ENCODE measurements at places on chromosomes 2 and 18.

- no peak for DNase-seq
Measured at GRCh38 chr18:9571546-9571945, 42.8 kb downstream of the PPP4R1 start.

DNA sequence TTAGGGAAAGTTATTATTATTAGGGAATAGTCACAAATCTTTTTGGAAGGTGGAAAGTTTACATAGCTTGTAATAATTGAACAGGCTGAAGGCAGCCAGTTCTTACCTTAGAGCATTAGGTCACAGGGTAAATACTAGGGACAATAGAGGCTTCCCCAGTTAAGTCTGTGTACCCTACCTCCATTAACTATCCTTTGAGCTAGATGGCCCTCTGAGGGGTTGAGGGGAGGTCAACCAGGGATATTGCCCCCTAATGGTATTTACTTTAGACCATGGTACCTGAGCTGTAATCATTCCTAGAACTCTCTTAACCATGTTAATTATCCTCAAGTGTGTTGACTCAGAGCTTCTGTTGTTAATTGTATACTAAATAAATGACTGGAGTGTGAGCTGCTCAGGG lies 120.5 kb upstream of the SCN7A start:
- no peak for DNase-seq

GRCh38 chr18:51110073-51110797 lies 80.2 kb downstream of the SMAD4 start:
- DNase-seq, result peak; percentile 22

GRCh38 chr2:119292226-119292625 lies 68.6 kb downstream of the STEAP3 start:
- DNase-seq, result no peak

DNA sequence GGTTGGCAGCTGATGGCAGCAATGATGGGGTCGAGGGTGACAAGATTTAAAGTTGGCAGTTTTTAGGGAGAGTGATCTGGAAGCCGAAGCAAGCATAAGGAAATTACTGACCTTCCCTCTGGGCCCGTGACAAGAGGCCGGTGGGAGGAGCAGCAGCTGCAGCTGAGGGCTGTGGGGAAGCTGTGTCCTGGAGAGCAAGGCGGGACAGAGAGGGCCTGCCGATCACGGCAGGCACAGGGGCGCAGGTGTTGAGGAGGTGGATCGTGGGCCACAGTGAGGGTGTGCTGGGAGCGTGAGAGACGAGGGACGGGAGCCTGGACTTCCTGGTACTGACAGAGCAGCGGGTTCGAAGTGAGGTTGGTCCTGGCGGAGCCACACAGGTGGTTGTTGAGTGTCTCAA lies 31.0 kb downstream of the TRAF3IP1 start:
- no peak for DNase-seq

DNA sequence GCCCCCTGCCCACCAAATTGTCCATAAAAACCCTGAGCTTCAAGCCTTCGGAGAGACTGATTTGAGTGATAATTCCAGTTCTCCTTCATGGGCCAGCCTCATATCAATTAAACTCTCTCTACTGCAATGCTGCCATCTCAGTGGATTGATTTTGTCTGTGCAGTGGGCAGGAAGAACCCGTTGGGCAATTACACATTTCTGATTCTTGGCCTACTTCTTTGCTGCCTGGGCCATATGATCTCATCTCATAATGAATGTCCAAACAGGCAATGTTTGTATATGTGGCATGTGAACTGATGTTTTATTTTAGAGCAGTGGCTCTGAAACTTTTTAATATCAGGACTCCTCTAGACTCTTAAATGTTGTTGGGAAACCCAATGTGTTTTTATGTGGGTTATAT lies 101.2 kb upstream of the SLC38A11 start:
- DNase-seq, result no peak

DNA sequence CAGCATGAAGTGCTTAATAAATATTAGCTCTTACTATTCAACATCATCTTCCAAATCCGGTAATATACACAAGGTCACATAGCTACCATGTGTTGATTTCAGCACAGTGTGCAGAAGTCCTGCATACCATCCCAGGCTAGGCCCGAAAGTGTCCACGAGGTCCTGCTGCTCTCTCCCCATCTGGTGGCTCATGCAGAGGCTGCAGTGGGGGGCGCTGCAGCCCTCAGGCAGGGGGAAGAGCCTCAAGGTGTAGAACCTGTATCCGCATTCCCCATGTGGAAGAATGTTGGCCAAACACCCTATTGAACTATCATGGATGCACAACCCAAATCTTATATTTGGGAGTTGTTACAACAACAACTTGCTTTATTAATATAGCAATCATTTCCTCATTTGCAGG lies 88.5 kb downstream of the ST6GAL2 start:
- no peak for DNase-seq

- no peak for DNase-seq
Measured at GRCh38 chr2:222919841-222920526, 59.1 kb downstream of the ACSL3 start.

DNA sequence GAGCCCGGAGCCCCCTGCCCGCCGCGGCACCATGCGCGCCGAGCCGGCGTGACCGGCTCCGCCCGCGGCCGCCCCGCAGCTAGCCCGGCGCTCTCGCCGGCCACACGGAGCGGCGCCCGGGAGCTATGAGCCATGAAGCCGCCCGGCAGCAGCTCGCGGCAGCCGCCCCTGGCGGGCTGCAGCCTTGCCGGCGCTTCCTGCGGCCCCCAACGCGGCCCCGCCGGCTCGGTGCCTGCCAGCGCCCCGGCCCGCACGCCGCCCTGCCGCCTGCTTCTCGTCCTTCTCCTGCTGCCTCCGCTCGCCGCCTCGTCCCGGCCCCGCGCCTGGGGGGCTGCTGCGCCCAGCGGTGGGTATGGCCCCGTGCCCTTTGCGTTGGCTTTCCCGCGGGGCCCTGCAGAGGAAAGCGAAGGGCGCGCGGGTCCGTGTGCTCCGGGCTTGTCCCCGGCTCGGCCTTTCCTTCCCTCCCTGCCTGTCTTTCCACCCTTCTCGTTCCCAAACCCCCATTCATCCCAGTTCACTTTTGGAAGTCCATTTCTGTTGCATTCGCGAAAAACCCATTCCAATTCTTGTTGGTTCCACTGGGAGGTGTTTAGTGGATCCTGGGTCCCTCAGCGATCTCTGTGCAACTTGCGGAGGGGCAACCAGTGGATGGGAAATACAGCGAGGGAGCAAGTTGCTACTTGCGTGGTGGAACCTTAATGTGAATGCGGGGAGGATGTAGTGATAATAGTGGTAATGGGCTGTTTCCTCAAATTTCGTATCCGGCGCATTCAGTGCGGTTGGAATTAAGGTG lies 599 bp downstream of the ADAM23 start:
- DNase-seq, result peak; percentile 46

DNA sequence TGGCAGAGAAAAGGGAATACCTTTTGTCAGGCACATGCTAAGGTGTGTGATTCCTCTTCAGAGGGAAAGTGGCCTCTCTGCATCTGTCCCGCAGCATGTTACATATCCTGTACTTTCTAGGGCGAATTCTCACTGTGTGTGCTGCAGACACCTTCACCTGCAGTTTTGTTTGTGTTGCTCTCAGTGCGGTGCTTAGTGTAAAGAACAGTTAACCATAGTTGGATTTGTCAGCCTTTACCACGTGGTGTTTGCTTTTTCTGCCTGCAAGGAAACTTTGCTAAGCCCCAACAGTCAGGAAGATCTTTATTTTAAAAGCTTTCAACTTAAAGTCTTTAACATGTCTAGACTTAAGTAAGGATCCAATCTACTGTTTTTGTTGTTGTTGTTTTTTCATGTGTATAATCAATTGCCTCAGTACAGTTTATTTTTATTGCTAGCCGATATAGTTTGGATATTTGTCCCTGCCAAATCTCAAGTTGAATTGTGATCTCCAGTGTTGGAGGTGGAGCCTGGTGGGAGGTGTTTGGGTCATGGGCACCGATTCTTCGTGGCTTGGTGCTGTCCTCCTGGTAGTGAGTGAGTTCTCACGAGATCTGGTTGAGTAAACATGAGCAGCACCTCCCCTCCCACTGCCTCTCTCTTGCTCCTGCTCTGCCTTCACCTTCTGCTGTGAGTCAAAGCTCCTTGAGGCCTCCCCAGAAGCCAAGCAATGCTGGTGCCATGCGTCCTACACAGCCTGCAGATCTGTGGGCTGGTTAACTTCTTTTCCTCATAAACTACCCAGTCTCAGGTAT lies 90.6 kb downstream of the SNTG2 start:
- no peak for DNase-seq

GRCh38 chr2:207458582-207458981 lies 71.2 kb upstream of the CREB1 start:
- DNase-seq, result no peak

DNA sequence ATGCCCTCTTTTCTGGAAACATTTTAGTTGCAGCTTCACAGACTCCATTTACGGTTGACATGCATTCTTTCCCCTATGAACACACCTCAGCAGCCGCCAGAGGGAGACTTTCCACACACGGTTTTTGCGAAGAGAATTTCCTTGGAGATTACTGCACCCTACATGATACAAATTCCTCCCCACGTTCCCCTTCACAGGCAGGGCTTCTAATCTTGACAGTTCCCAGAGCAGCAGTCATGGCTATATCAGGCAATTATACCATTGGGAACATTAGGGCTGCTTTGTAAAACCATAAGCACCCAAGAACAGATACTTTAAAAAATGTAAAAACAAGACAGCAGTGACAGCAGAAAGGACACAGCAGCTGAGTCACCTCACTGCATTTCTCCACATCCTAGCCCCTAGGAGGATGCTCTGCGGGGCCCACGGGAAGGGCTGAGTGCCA lies 253.8 kb downstream of the TGIF1 start:
- peak; percentile 31 for DNase-seq

GRCh38 chr2:120846406-120847095 lies 110.9 kb downstream of the GLI2 start:
- DNase-seq, result no peak

GRCh38 chr2:233168445-233168844 lies 83.0 kb upstream of the ATG16L1 start:
- no peak for DNase-seq

GRCh38 chr2:152453129-152453911 lies 118.3 kb downstream of the FMNL2 start:
- DNase-seq, result peak; percentile 51

DNA sequence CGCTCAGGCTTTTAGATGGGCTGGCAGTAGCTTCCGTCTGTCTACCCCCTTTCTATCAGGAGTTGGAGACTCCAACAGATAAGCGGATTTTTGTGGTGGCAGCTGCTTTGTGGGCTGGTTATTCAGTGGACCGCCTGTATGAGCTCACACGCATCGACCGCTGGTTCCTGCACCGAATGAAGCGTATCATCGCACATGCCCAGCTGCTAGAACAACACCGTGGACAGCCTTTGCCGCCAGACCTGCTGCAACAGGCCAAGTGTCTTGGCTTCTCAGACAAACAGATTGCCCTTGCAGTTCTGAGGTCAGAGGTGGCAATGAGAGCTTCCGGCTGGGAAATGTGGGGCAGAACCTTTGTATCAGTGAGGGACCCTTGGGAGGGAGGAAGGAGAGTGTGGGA lies 14.8 kb downstream of the CAD start:
- DNase-seq, result no peak

DNA sequence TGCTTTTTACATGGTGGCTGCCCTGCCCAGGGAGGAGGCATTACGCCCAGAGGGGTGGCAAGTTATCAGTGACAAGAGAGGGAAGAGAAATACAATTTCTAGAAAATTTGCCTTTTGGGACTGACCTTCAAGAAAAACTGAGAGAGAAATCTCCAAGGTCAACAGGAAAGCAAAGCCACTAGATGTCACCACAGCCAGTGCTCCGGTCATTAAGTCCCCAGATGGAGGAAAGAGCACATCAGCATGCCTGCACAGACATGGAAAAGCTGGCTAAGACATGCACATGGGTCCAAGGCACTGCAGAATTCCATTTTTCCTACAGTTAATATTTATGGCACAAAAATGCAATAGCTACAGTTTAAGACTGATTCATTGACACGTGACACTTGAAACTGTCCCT lies 21.0 kb downstream of the FHL2 start:
- no peak for DNase-seq

DNA sequence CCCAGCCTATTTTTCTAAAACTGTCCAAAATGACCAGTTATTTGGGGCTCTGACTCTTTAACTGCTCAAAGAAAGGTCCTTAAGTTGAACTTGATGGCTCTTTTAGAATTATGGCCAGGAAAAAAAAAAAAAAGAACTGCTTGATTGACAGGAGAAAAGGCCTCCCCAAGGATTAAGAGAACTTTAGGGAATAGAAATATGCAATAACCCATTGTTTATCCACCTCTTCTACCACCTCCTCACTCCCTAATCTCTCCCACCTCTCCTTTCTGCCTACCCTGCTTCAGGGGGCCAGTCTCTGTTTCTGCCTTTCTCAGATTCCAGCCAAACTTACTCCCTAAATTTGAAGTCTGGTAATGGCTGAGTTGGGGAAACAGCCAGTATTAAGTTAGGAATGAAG lies 5.7 kb upstream of the STRN start:
- DNase-seq, result no peak

GRCh38 chr2:62304429-62305417 lies 108.8 kb downstream of the B3GNT2 start:
- DNase-seq, result no peak

DNA sequence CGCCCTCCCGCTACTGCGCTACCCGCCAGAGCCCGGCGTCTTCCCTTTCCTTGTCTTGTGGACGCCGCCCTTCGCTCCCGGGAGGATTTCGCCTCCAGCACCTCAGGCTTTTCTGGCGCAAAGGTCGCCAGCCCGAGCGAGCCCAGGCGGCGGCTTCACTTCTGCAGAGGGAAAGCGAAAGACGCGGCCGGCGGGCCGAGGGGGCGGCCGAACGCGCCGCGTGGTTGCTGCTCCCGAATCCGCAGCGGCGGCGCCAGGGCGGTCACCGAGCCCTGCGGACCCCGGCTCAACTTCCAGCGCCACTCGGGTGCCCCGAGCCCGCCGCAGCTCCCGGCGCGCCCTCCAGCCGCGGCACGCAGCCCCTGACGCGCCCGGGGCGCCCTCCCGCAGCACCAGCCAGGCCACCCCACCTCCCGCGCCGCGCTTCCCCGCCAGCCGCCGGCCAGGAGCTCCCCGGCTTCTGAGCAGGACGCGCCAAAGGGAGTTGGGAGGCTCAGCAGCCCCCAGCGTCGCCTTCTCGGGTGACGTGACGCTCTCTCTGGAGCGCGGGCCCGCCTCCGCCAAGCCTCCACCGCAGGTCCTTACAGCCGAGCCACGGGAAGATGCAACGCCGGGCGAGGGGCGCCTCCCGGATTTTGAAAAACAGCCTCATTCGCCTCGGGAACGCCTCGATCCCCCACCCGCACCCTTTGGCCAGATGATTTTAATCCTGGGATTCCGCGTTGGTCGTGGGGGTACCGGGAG lies 84.9 kb upstream of the EPB41L3 start:
- DNase-seq, result no peak

GRCh38 chr2:67600946-67601345 lies 203.8 kb downstream of the ETAA1 start:
- no peak for DNase-seq

GRCh38 chr2:84817239-84817655 lies 63.6 kb downstream of the TRABD2A start:
- no peak for DNase-seq

Measured in substantia nigra (tissue), 51 donors.